GM04504 (cell line): ENCODE measurements at places on chromosomes 6 and 20.

GRCh38 chr6:14966096-14966905 is 279.6 kb upstream of the JARID2 start:
- peak; percentile 19 for DNase-seq

DNA sequence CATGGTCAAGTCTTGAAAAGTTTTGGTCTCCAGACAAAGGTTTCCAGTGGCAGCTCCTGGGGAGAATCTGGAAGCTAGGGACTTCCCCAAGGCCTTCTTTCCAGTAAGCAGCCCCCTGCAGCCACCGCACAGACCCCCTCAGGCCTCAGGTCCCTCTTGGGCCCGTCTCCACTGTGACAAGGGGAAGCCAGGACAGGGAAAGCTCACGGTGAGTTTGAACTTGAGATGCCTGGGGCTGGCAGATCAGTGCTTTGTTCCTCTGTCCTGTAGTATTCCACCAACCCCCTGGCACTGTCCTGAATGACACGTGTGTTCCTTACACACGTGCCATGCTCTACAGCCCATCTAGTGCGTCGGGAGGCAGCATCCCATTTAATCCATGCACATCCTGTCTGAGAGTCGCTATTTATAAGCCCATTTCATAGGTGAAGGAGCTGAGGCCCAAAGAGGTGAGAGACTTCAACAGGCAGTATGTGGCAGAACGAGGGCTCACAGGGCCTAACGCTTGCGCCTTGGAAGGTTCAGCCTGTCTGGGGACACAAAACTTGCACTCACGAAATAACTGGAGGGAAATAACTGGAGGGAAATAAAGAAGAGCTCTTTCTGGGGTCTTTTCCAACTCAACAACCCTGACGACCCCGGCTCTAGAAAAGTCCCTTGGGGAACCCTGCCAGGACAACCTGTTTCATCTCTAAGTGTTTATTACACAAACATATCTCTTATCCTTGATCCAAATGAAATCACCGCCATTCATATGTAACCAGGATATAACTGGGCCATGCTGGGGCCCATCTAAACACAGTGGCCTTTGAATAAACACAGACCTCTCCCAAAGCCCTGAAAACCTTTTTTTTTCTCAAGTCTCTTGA is 123.0 kb downstream of the BANF2 start:
- no peak for DNase-seq

DNA sequence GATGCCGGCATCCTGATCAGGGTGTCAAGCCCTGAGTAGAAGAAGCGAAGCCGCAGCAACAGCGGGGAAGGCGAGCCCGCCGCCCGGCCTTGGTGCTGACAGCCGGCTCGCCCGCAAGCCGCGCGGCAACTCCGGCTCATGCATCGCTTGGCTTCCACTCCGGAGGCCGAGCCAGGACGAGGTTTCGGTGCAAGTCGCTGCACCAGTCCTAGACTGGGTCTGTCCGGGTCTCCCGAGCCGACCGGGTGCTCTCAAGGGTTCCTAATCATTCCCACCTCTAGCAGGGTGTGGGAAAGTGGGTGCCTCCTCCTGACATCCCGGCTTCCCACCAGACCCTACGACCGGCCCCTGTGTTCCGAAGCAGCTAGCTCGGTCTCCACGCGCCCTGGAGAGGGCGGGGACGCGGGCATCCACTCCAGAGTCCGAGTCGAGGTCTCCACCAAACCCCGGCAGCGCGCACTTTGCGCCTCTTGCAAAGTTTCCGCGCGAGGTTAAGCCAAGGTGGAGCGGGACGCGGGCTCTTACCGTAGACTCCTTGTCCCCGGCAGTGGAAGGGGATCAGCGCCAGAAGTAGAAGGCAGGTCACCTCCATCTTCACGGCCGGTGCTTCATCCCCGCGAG is 1.4 kb downstream of the MDGA1 start:
- DNase-seq, result no peak

- no peak for DNase-seq
These were observed 600.0 kb downstream of the QKI start for GRCh38 chr6:164014346-164015087.

DNA sequence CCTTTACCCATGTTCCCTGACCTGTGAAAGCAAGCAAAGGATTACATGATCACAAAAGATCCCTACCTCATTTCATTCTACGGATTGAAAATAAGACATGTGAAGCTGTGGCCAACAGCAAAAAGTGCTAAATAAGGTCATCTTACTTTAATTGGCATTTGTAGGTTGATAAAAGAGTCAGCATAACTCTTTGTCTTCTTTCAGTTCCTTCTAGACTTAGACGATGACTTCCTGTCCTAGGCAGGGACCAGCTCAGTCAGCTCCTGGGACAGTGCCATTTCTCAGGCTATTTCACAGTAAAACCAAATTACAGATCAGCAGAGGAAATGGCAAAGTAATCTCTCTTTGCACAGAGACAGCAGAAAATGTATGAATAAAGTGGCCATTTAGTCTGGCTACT is 480.7 kb downstream of the RFPL4B start:
- DNase-seq, result peak; percentile 32

- DNase-seq, result no peak
These were observed 228.1 kb upstream of the CST7 start for GRCh38 chr20:24720957-24721356.

DNA sequence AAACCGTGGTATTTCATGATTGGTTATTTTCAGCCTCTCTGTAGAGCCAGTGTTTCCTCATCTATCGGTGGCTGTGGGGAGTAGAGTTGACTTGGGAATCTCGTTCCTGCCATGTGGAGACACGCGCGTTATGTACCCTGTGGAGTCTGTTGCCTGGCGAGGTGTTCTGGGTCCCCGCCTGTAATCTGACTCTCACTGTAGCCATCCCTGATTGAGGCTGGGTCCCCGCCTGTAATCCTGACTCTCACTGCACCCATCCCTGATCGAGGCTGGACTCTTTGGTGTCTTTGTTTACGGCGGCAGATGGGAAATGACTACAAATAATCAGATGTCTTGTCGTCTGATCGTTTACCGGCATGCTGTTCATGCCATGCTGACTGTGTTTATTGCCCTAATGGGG is 153.9 kb downstream of the DTNBP1 start:
- no peak for DNase-seq

- DNase-seq, result no peak
These were observed 16.1 kb upstream of the ROS1 start for GRCh38 chr6:117441824-117442264.

DNA sequence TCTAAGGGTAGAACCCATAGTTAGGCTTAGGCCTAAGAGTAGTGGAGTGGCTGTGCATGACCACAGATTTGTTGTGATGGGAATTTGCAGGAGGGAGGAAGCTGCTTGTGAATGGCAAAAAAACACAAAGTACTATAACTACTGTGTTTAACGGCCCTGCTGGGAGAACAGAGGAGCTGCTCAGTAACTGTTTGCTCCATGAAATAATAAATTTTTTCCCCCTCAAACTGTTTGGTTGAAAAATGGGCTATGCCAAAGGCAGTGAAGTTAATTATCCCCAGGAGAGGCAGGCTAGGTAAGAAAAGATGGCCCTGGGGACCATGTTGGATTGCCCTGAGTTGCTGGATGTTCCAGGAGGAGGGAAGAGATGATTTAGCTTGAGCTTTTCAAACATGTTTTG is 256.5 kb upstream of the PRND start:
- DNase-seq, result no peak

DNA sequence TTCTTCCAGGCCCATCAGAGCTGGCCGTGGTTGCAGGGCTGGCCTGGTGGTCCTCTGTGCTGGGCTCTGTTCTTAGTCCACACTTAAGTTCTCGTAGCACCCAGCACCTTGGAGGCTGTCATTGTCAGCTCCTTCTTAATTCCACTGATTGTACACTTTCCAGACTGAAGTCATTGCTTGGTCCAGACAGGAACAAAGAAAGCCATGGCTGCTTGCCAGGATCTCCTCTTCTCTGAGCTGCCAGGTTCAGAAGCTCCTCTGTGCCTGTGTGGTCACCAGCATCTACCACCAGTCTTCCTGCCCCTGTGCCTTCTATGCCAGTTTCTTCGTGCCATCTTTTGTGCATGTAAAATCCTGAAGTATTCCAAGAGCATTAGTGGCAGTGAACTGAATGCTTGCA is 39.5 kb upstream of the PCMTD2 start:
- DNase-seq, result no peak

GRCh38 chr20:51525241-51526105 is 17.0 kb downstream of the NFATC2 start:
- no peak for DNase-seq
